Stimulated activated CD8-positive, alpha-beta memory T cell treated with anti-CD3 and anti-CD28 coated beads, Interleukin-2, amount 100 ng/mL, for 48 hours (primary cell): ENCODE measurements at places on chromosomes 1 and 21.

DNA sequence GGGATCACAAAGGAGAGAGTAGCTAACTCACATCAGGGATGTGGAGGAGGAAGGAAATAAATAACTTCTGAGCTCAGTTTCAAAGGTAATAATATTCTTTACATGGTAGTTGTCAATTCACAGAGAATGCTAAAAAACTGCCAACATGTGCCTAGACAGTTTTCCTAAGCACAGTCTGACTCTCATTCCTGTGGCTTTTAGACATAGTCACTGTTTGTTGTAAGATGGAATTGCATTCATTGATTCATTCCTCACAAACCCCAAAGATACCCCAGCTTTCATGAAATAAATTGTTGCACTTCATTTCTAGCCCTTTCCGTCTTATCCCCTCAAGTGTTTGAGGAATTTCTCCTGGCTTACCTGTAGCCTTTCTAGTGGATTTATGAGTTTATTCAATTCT lies 263.9 kb downstream of the NTNG1 start:
- DNase-seq: no peak

DNA sequence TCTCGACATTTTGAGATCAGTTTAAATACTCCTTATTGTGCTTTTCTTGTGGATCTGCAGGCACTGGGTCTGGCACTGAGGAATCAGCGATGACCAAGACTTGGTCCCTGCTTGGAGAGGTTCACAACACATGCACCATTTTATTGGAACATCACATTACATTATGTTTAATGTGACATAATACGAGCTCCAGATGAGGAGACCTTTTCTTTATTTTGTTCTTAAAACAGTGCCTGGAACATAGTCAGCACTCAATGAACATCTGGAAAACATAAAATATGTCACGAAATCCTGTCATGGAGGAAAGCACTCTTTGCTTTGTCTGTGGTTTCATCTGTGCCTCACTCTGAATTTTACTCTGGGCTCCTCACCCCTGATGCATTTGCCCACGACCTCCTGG lies 110.7 kb downstream of the ST6GALNAC3 start:
- no peak for DNase-seq

GRCh38 chr1:229059671-229060539 lies 211.0 kb upstream of the RAB4A start:
- no peak for DNase-seq

- peak; percentile 36 for DNase-seq
Measured at GRCh38 chr1:20717452-20718342, at the start of gene KIF17. Gene KIF17, minus strand, starts transcription at chr1:20718007. Its CDS starts 301 bp downstream, at chr1:20717706.

DNA sequence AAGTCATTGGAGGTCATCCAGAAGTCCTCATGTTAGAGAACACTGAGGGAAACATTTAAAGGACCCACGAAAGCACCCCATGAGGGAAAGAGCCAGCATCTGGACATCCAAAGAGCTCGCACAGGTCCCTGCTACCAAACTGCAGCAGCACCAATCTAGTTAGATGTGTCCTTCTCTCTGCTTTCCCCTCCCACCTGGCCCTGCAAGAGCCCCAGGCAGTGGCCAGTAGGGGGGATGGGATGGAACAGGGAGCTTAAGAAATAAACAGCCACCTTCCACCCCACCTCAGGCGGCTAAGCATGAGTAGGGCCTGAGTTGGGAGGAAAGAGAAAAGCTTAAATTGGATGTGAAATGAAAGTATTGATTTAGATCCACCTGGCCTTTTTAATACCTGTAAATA lies 175.9 kb upstream of the KCND3 start:
- DNase-seq: no peak

DNA sequence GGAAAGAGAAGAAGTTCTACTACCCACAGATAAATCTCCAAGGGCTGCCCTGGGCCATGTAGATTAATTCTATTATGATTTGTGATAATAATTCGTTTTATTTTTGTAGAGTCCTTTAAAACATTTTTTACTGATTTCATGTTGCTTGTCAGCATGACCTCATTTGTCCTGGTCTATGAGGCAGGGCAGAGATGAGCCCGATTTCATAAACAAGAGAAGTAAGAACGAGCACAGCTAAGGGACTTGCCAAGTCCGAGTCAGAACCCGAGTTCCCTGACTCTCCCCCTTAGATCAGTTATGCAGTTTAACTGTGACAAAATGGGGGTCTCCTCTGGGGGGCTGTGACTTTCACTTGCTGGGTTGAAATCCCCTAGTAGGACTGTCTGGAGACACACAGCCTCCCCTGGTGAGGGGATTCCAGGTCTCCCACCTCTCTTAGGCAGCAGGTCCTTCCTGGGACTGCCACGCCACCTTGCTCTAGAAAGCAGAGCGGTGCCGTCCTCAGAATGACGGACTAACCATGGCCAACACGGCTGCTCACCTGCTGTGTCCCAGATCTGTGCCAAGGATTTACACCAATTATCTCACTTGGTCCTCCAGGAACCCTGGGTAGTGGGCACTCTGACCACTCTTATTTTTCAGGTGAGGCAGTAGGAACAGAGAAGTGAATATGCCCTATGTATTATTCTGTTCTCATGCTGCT lies 31.0 kb upstream of the SOX13 start:
- DNase-seq: no peak

- no peak for DNase-seq
Measured at GRCh38 chr1:99851850-99852454, 1.8 kb downstream of the AGL start.

DNA sequence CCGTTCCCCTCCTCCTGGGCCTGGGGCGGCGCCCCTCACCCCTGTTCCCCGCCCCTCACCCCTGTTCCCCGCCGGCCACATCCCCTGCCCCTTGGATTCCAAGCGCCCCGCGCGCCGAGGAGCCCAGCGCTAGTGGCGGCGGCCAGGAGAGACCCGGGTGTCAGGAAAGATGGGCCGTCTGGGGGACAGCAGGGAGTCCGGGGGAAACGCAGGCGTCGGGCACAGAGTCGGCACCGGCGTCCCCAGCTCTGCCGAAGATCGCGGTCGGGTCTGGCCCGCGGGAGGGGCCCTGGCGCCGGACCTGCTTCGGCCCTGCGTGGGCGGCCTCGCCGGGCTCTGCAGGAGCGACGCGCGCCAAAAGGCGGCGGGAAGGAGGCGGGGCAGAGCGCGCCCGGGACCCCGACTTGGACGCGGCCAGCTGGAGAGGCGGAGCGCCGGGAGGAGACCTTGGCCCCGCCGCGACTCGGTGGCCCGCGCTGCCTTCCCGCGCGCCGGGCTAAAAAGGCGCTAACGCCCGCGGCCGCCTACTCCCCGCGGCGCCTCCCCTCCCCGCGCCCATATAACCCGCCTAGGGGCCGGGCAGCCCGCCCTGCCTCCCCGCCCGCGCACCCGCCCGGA lies at the start of gene TP73:
TP73 (plus strand) TSS at position 587 of the 618 bp plus-strand sequence. CDS start 29,850 bp downstream, outside the sequence.
- no peak for DNase-seq

DNA sequence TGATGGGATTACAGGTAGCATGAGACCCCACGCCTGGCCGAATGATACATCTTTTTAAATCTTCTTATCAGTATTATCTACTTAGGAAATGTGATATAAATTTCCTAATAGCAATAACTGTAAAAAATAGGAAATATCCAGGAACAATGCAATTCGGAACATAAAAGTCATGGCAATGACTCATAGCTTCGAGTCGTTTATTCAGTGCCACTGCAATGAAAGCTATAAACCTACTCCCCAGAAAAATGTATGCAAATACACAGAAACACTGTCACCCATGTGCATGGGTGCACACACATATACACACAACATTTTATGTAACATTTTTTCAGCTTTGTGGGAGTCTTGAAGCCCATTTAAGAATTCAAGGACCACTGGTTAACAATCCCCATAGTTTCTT lies 194.6 kb downstream of the PATJ start:
- no peak for DNase-seq

GRCh38 chr1:227899820-227900449 lies 47.8 kb downstream of the WNT9A start:
- DNase-seq: no peak

GRCh38 chr1:109792056-109792831 lies 28.5 kb upstream of the EPS8L3 start:
- DNase-seq: no peak

DNA sequence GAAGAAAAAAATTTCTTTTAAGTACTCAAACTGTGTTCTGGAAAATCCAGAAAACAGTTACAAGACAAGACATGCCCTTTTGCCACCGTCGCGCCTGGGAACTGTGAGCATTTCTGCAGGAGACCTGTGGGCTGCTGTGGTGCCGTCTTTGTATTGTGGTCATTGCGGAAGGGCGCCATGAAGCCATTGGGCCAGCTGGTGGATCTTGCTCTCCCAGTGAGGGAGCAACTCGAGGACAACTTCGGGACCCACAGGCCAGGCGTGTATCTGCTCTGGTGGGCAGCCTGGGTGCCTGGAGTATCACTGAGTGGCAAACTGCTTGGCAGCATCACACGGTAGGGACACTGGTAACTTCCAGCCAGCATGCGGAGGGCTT lies 3.8 kb upstream of the THEMIS2 start:
- DNase-seq: no peak

GRCh38 chr1:71080230-71080738 lies 551 bp downstream of the ZRANB2 start:
- no peak for DNase-seq

- DNase-seq: no peak
Measured at GRCh38 chr1:30169269-30169668, 554.1 kb downstream of the MATN1 start.

- DNase-seq: no peak
Measured at GRCh38 chr1:109808703-109809102, 45.0 kb upstream of the EPS8L3 start.

GRCh38 chr1:216057063-216057462 lies 366.2 kb downstream of the USH2A start:
- no peak for DNase-seq

DNA sequence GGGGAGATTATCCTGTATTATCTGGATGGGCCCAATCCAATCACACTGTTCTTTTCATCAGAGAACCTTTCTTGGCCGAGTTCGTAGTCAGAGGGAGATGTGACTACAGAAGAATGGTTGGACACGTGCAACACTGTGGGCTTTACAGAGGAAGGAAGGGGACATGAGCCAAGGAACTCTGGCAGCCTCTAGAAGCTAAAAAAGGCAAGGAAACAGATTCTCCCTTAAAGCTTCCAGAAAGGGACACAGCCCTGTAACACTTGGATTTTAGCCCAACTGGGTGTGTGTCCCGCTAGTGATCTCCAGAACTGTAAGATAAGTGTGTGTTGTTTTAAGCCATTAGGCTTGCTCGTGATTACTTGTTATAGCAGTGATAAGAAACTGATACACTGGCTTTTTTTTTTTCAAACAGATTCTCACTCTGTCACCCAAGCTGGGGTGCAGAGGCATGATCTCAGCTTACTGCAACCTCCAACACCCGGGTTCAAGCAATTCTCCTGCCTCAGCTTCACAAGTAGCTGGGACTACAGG lies 53.9 kb upstream of the FBXO28 start:
- no peak for DNase-seq

GRCh38 chr1:223413216-223413615 lies 20.0 kb downstream of the CCDC185 start:
- DNase-seq: no peak

DNA sequence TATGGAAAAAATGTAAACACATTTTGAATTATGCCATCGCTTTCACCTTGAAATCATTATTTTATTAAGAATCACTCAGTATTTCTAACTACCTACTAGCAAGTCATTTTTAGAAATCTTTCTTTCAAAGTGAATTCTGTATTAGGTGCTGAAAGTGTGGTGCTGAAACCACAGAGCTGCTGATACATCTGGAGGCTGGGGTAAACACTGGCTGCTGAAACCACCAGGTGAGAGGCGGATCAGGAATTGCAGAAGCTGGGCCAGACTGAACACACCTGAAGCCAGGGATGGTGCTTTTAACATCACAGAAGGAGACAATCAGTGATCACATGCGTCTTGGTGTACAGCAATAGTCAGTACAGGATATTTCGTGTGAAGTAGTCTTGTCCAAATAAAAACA lies 42.2 kb upstream of the KCNE1 start:
- no peak for DNase-seq
